ENCODE measurements at places on chromosomes 13 and 19. TPM values are rescaled to one million over a fixed set of nuclear protein-coding genes. Genes with fewer than 3 reads are reported as not detected.

GRCh38 chr13:94033830-94034642, 445.4 kb downstream of the DCT start:
- DNase-seq = no peak
- H3K4me3 ChIP-seq = no peak overlapping the region
- no peak overlapping the region for H3K27ac ChIP-seq
- no peaks in the 10 kb centered on the region for H3K27me3 ChIP-seq
- H3K36me3 ChIP-seq = no peaks in the 10 kb centered on the region

CD22 gene
- total RNA-seq = 15.0 TPM

GRCh38 chr13:59034198-59034597, 1129.5 kb downstream of the DIAPH3 start:
- H3K4me3 ChIP-seq = no peak overlapping the region
- DNase-seq = no peak
- no peaks in the 10 kb centered on the region for H3K36me3 ChIP-seq
- no peak overlapping the region for H3K27ac ChIP-seq
- no peaks in the 10 kb centered on the region for H3K4me1 ChIP-seq
- H3K27me3 ChIP-seq = no peaks in the 10 kb centered on the region

DNA sequence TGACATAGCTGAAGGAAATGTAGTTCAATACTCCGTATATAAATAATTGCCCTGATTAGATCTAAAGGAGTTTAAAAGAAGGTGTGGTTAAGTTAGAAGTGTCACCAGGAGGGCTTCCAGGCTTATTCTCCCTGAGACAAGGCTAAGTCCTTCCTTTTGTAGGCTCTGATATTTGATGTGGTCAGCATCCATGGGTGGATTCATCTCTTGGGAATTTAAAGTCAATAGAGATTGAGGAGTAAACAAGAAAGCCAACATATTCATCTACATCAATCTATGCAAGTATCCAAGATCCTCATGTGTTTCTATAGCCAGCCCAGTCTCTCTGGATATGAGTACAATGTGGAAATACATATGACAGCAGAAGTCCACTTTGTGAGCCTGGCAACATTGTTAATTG, 76.8 kb downstream of the KCTD12 start:
- no peak overlapping the region for H3K27ac ChIP-seq
- no peaks in the 10 kb centered on the region for H3K36me3 ChIP-seq
- no peaks in the 10 kb centered on the region for H3K27me3 ChIP-seq
- DNase-seq = no peak
- peaks cover 12% of the 10 kb centered on the region for H3K4me1 ChIP-seq

- H3K4me3 ChIP-seq = peak within 1 kb of the TSS; percentile 68
- no peaks in the 10 kb centered on the region for H3K4me1 ChIP-seq
- no peaks in the 10 kb centered on the region for H3K27me3 ChIP-seq
Observed at GRCh38 chr13:20160306-20161274, at the start of gene GJA3. GJA3 (minus strand) TSS chr13:20161052; CDS start chr13:20143288, 17,764 bp downstream.

DNA sequence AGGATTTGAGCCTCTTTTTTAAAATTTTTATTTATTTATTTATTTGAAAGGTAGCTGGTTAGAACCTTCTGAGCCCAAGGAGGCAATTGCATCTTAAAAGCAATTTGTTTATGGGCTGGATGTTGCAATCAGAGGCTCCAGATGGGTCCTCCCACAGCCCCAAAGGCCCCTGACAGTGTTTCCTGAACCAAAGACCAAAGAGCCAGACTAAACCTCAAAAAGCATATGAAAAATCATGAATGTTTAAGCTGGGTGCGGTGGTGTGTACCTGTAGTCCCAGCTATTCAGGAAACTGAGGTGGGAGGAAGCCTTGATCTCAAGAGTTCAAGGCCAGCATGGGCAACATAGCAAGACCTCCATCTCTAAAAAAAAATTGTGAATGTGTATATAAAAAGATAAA, 67.8 kb upstream of the RGCC start:
- no peak overlapping the region for H3K27ac ChIP-seq
- DNase-seq = no peak

GRCh38 chr13:111337206-111337605, 16.8 kb downstream of the TEX29 start:
- no peak overlapping the region for H3K4me3 ChIP-seq

GRCh38 chr19:44071824-44072542, at the start of gene ZNF284:
ZNF284 (plus strand) TSS chr19:44072159; CDS start chr19:44076390, 4,231 bp downstream.
- H3K36me3 ChIP-seq = no peaks in the 10 kb centered on the region
- no peaks in the 10 kb centered on the region for H3K4me1 ChIP-seq
- H3K27me3 ChIP-seq = no peaks in the 10 kb centered on the region
- H3K4me3 ChIP-seq = peak within 1 kb of the TSS; percentile 59
- H3K27ac ChIP-seq = no peak within 1 kb of the TSS
- peak; percentile 95 for DNase-seq

LAIR1 gene
- 7.1 TPM for total RNA-seq

PIK3R2 gene
- 87.6 TPM for total RNA-seq

- DNase-seq = no peak
- no peak overlapping the region for H3K4me3 ChIP-seq
- H3K27ac ChIP-seq = no peak overlapping the region
- no peaks in the 10 kb centered on the region for H3K4me1 ChIP-seq
Observed at GRCh38 chr13:42735010-42735409, 46.4 kb upstream of the FAM216B start.

GRCh38 chr13:23003446-23003845, 177.3 kb upstream of the SGCG start:
- DNase-seq = no peak
- no peaks in the 10 kb centered on the region for H3K27me3 ChIP-seq
- no peaks in the 10 kb centered on the region for H3K36me3 ChIP-seq
- H3K4me3 ChIP-seq = no peak overlapping the region
- no peaks in the 10 kb centered on the region for H3K4me1 ChIP-seq

- no peak overlapping the region for H3K4me3 ChIP-seq
- DNase-seq = no peak
- H3K27me3 ChIP-seq = no peaks in the 10 kb centered on the region
Observed at GRCh38 chr13:111956261-111957151, 110.4 kb upstream of the SOX1 start.

- H3K4me3 ChIP-seq = no peak overlapping the region
- no peaks in the 10 kb centered on the region for H3K36me3 ChIP-seq
- H3K27me3 ChIP-seq = no peaks in the 10 kb centered on the region
- no peak for DNase-seq
Observed at GRCh38 chr13:31538067-31539042, 201.0 kb upstream of the RXFP2 start.

GPR183 gene
- 0.39 TPM for total RNA-seq

- H3K36me3 ChIP-seq = no peaks in the 10 kb centered on the region
- H3K27me3 ChIP-seq = no peaks in the 10 kb centered on the region
- peak overlapping the region; percentile 49 for H3K4me3 ChIP-seq
- no peaks in the 10 kb centered on the region for H3K4me1 ChIP-seq
- peak overlapping the region; percentile 86 for H3K27ac ChIP-seq
Observed at GRCh38 chr13:113153810-113154748, 4.4 kb upstream of the PROZ start.

ERICH4 gene
- total RNA-seq = 1.8 TPM

DNA sequence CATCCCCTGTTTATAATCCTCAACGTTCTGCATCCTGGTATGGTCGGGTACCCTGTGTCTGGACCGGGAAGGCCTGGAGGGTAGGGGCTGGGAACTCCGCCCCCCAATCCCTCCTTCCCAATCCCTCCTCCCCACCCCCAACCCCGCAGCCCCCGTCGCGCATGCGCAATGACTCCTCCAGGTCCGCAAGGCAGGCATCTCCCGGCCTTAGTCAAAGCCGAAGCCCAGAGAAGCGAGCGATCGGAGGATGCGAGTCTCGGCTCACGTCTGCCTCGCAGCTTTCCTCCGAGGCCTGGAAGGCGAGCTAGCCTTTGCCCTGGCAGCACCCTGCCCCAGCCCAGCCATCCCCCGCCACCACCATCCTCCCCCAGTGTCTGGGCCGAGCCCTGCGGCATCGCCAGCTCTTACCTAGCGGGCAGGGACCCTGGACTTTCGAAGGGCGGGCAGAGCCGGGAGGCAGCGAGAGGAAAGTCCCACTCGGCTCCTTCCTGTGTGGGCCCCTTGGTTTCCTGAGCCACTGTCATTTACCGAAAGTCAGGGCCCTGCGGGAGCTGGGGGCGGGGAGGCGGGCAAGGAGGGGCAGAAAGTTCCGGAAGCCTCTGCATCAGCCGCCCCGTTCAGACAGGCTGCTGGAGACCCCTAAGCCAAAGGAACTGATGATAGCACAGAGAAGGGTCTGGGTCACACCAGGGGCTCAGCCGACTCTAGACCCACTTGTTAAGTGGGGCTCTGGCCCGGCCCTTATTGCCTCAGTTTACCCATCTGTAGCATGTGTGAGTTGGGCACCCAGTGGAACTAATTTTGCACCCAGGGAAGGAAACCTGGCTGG, at the start of gene JAK3:
Gene JAK3 (minus strand): TSS at position 445 of the 829 bp plus-strand sequence. CDS start 3,565 bp downstream, outside the sequence.
- DNase-seq = peak; percentile 71
- H3K27ac ChIP-seq = peak within 1 kb of the TSS; percentile 92
- H3K27me3 ChIP-seq = no peaks in the 10 kb centered on the region
- peaks cover 42% of the 10 kb centered on the region for H3K4me1 ChIP-seq
- H3K36me3 ChIP-seq = no peaks in the 10 kb centered on the region

ZNF560 gene
- 13.1 TPM for total RNA-seq

- no peak overlapping the region for H3K27ac ChIP-seq
- DNase-seq = no peak
- H3K4me1 ChIP-seq = no peaks in the 10 kb centered on the region
- H3K36me3 ChIP-seq = no peaks in the 10 kb centered on the region
Observed at GRCh38 chr19:9008667-9009066, 1.5 kb downstream of the MUC16 start.

- DNase-seq = no peak
- H3K4me3 ChIP-seq = no peak overlapping the region
- peak overlapping the region; percentile 15 for H3K27ac ChIP-seq
Observed at GRCh38 chr19:15320116-15320515, 12.2 kb downstream of the BRD4 start.

- H3K27ac ChIP-seq = peak overlapping the region; percentile 87
- peaks cover 38% of the 10 kb centered on the region for H3K4me1 ChIP-seq
- no peak for DNase-seq
- H3K27me3 ChIP-seq = no peaks in the 10 kb centered on the region
Observed at GRCh38 chr19:29660835-29661234, 4.4 kb upstream of the PLEKHF1 start.

KLK15 gene
- total RNA-seq = 9.0 TPM

DNA sequence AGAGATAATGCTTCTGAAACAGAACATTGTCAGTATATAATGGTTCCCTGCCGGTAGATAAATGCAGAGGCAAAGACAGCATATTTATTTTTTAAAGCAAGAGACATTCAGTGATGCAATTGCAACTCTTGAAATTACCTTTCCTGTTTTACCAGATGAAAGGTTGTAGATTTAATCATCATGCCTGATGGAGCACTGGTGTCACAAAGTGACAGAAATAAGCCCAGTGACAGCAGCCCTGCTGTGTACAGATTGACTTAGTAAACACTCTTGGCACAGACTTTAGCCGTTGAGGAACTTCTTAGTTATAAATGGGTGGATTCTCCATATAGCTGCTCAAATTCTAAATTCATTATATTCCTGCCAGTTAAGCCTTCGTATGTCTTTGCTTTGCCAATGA, 172.5 kb downstream of the ITGBL1 start:
- H3K4me3 ChIP-seq = no peak overlapping the region
- H3K36me3 ChIP-seq = no peaks in the 10 kb centered on the region
- no peaks in the 10 kb centered on the region for H3K4me1 ChIP-seq
- no peak for DNase-seq
- H3K27ac ChIP-seq = no peak overlapping the region

TINCR gene
- 5.6 TPM for total RNA-seq

POU4F1 gene
- 1.3 TPM for total RNA-seq

DNA sequence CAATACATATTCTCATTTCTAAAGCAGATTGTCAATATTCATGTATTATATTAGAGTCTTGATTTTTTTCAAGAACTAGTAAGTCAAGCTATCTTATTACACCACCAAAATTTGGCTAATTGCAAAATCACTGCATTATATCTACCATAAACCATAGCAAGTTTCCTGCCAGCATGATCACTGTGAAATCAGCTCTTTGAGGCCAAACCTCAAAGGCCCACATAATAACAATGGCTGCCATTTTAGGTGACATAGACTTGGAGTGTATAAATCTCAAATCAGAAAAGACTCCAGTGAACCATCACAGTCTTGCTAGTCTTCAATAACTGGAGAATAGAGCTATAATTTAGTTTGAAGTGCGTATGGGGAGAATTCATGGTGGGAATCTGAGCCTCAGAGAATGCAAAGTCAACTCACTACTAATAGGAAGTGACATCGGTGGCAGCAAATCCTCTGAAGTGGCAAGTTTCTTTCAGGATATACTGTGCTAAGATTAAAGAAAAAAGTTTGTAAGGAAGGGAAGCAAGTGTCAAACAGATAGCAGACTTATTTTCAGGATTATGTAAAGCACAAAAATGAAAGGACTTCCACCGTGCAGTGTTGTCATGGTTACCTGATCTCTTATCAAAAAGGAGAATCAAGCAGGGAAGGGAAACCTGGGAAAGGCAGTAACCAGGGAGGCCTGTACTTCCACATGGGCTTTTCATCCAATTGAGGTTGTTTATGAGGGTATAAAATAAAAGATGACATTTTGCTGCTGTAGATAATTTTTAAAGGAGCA, 117.4 kb upstream of the FNDC3A start:
- H3K4me1 ChIP-seq = no peaks in the 10 kb centered on the region
- no peak for DNase-seq
- no peak overlapping the region for H3K27ac ChIP-seq
- no peaks in the 10 kb centered on the region for H3K27me3 ChIP-seq

IL4I1 gene
- total RNA-seq = 20.4 TPM

DNA sequence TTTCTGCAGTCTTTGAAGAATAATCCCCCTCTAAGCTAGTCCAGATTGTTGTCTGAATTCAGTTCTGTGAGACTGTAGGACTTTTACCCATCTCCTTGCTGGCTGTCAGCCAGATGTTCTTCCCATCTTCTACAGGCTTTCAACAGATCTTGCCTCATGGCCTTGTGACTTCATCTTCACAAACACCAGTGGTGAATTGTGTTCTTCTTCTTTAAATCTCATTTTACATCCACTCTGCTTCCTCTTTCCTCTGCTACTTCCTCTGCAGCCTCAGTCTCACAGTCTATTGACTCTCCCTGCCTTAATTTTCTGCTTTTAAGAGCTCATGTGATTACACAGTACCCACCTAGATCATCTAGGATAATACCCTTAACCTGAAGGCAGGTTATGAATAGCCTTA, 859.0 kb upstream of the SLITRK1 start:
- DNase-seq = no peak
- no peaks in the 10 kb centered on the region for H3K27me3 ChIP-seq
- no peak overlapping the region for H3K4me3 ChIP-seq
- H3K4me1 ChIP-seq = no peaks in the 10 kb centered on the region
- no peaks in the 10 kb centered on the region for H3K36me3 ChIP-seq
- H3K27ac ChIP-seq = no peak overlapping the region
